Esophagus muscularis mucosa (tissue), 4 donors: ENCODE measurements at places on chromosomes 3 and 15. TPM values are rescaled to one million over a fixed set of nuclear protein-coding genes. Genes with fewer than 3 reads are reported as not detected.

DNA sequence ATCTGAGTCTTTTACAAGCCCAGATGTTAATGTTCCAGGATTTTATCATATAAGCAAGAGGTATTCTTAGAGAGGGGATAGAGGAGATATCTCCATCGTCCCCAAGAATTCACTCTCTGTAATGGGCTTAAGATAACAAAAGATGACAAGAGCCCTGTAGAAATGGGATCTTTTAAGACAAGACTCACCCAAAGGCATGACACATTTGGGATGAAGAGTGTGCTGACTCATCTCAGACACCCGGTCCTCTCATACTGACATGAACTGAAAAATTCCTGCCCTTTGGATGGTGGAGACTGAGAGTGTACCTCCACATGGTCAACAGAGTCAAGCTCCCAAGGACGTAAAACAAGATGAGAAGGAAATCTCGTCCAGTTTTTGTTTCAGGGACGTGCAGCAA lies 11.0 kb downstream of the LEKR1 start:
- no peak for DNase-seq

DNA sequence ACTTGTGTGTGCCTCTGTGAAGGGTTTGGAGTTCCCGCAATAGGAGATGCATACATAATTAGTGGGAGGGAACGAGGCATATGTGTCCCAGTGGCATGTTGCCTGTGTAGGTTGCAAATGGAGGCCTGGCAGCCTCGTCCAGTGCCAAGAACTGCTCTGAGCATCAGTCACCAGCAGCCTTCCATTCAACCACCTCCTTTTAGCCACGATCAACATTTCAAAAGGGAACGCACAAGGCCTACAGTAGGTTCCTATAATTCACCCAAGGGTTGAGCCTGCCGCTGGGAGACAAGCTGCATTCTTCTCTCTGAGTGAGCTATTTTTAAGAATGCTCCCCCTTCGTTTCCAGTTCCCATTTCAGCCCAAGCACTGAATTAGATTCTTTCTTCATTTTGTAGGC lies 78.8 kb upstream of the CTNNB1 start:
- DNase-seq: no peak

DNA sequence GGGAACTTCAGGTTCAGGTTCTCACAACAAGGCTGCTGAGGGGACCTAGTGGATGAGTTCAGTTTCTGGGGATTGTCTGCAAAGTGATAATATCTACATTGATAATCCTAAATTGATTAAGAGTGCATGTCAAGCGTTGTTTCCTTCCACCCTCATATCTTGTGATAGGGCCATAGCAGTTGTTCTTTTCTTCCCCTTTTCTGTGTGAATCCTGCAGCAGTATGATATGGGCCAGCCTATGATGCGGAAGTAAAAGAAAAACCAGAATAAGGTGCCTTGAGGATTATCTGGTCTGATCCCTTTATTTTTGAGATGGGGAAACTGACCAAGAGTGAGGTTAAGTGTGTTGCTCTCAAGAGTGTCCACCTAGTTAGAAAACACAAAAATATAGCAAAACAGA lies 86.2 kb downstream of the MITF start:
- no peak for DNase-seq

- DNase-seq: no peak
Observed at GRCh38 chr3:10327592-10327991, 6.7 kb upstream of the SEC13 start.

GRCh38 chr15:41967506-41968206 lies 4.7 kb downstream of the EHD4 start:
- no peak for DNase-seq

- DNase-seq: no peak
Observed at GRCh38 chr3:1969281-1969680, 129.4 kb upstream of the CNTN4 start.

DNA sequence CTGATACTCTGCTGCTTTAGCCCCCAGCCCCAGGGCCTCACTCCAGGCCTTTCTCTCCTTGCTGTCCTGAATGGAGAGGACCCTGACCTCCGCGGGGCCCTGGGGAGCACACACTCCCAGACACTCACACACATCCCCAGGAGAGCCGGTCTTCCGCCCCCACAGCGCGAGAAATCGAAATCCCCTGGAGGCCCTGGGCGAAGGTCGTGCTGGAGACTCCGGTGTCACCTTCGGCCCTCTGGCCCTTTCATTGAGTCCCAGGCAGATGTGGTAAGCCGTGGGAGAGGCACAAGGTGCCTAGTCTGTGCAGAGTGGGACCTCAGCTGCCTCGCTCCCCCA lies 848 bp upstream of the GOLGA8B start:
- DNase-seq: no peak

DNA sequence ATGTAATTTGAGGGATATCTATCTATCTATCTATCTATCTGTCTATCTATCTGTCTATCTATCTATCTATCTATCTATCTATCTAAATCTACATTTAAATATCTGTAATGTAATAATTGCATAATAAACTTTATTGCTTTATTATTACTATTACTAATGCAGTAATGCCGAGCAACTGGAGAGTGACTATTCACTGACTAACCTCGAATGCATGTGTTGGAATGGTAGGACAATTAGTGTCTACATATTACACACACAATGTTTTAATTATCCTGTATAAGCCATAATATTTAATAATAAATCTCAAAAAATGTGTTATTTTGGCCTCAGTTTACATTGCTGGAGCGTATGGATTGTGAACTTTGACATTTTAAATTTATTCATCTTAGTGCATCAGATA lies 25.2 kb upstream of the CNTN3 start:
- no peak for DNase-seq

DNA sequence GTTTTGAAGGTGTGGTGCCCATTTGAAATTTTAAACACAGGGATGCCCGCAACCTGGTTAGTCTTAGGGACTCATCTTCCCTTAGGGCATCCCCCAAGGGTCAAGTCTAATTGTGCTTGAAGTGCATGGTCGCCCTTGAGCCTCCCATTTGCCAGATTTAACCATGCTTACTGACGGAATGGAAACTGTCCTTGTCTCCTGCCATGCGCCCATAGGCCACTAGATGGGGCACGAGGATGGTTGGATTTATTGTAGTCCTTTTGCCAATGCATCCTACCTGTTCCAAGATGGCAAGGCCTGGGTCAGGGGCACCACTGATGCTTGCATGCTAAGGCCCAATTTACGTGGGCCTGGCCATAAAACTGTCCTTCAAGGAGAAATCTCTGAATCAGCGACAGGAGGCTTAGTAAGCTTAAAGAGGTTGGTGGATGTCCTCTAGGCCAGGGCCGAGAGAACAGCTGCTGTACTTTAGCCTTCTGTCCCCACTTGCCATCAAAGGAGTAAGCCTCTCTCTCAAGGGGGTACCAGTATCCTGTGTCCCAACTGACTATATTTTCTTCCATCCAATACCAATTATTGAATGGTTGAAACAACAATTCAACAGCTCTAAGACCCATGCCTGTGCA lies 355.4 kb downstream of the OTOL1 start:
- DNase-seq: no peak

- no peak for DNase-seq
Observed at GRCh38 chr3:184399410-184399809, 19.6 kb downstream of the CHRD start.

DNA sequence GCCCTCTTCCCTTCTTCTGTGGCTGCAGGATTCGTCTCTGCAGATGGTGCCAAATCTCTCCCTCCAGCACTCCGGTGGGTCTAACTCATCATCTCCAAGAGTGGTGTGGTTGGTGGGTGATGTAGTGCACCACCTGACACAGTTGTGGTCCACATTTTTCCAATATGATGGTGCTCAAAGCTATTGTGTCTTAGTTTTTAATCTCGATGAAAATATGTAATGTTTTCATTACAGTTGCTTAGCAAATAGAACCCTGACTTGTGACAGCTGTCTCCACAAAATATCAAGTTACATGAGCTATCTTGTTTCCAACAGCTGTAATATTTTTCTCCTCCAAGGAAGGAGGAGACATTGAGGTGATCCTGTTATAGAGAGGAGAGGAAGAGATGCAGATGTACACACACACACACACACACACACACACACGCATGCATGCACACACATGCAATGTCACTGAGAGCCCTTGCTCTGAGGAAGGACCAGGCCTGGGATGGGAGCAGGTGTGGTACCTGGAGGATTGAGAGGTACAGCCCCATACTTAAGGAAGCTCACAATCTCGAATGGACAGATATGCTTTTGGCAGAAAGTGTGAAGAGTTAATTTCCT lies 15.7 kb upstream of the ESYT3 start:
- no peak for DNase-seq

DNA sequence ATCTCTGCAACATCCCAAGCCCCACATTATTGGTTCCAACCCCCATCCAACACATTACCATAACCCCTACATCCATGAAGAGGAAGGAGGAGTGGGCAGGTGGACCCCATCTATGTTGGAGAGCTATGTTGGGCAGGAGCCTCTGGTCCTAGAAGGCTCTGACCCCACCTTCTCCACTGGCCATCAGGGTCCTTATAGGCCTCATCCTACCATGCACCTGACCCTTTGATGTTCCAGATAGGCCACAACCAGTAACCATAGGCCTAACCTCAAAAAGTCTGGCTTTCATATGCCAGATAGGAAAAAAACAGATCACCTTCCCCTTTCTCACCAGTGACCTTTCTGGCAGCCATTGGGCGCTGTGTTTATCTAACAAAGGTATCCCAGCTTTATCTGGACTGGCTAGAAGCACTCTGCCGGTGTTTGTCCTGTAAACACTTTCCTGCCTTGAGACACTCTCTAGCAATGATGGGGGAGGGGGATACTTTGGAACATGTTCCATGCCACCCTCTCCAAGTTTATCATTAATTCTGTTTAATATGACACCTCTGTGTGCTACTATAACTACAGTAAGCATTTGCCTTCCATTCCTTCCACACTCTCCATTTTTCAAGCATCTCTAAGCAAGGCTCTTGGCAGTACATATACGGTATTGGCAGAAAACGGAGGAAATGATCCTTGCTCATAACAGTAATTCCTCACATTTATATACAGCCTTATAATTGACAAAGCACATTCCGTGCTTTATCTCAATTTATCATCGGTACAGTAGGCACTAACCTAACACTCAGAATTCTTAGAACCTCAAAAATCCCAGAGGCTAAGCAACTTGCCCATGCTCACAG lies 377.1 kb downstream of the VPS13C start:
- DNase-seq: peak; percentile 75

GRCh38 chr3:56314842-56315241 lies 153.4 kb downstream of the ERC2 start:
- DNase-seq: no peak

The GATM gene
- 24.2 TPM for total RNA-seq

The HTR3E gene
- not detected for total RNA-seq

The MAP6D1 gene
- total RNA-seq: 2.5 TPM

The GRK7 gene
- total RNA-seq: 0.11 TPM

The CADPS gene
- 1.4 TPM for total RNA-seq
